ENCODE measurements at places on chromosomes 6 and 20.

DNA sequence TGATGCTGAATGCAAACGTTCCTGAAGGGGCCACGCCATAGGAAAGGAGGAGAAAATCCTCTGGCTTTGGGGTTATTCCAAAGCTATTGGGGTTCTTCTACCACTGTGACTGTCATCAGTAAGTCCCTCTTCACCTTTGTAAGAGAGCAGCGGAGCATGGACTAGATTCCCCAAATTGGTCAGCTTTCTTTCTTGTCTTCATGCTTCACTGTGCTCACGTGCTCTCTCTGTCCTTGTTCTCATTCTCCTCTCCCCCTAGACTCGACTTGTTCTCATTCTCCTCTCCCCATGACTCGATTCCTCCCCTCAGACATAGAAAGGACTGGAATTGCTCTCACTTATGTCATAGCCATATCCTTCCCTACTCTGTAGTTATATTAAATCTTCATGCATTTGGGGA lies 54.8 kb upstream of the ADGRG6 start:
- DNase-seq: no peak

DNA sequence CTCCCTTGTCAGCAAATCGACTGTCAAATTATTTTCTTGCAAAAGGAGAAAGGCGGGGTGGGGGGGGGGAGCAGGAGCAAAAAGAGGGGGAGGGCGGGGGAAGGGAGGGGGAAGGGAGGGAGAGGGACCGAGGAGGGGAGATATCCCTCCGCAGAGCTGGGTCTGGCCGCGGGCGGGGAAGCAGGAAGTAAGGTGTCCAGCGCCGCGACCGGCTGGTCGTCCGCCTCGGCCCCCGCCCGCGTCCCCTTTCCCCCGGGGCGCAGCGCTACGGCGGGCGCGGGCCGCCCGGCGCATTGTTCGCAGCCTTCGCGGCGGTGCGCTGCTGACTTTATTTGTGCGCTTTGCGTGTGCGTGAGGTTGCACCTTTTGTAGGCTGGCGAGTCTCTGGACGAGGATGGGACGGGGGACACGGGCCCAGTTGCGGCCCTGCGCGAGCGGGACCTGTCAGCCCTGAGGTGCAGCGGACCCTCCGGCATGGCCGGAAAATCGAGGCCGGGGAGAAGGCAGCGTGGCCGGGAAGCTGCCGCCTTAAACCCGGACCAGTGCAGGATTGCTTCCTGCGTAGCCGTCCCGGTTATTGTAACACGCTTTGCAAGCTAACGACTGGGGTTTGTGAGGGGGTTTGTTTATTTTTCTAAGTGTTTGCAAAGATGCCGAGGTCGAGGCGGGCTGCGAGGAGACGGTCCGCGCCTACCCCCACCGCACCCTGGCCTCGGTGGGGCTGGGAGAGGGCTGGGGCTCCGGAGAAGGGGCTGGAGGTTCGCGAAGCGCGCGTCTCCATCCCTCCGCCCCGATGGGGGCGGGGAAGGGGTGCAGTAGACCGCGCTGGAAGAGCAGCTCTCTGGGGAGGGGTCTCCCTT lies 675 bp upstream of the TRERF1 start:
- peak; percentile 63 for DNase-seq

DNA sequence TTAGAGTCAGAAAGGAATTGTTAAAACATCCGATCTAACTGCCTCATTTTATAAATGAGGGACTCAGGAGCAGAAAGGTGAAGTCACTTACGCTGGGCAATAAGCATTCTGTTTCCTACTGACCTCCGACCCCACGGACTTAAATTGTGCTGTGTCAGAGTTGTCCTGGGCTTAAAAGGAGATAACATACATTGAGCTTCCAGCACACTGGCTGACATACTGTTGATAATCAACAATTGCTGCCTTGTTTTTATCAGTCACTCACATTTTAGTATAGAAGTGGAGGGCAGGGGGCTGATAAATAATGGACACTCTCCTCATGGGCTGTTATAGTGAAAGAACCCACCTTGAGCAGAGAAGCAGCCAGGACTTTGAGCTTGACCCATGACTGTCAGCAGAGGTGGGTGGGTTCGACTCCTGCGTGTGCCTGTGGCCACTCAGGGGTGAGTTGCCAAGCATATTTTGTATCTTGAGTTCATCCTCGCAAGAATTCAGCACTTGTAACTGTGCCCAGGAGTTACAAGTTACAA lies 166.5 kb upstream of the JARID2 start:
- DNase-seq: no peak

GRCh38 chr20:1896484-1897258 lies 1.5 kb downstream of the SIRPA start:
- no peak for DNase-seq

Data from naive thymus-derived CD4-positive, alpha-beta T cell (primary cell).